Left ventricle myocardium inferior (tissue), 1 donor: ENCODE measurements at places on chromosomes 11 and 22. TPM values are rescaled to one million over a fixed set of nuclear protein-coding genes. Genes with fewer than 3 reads are reported as not detected.

DNA sequence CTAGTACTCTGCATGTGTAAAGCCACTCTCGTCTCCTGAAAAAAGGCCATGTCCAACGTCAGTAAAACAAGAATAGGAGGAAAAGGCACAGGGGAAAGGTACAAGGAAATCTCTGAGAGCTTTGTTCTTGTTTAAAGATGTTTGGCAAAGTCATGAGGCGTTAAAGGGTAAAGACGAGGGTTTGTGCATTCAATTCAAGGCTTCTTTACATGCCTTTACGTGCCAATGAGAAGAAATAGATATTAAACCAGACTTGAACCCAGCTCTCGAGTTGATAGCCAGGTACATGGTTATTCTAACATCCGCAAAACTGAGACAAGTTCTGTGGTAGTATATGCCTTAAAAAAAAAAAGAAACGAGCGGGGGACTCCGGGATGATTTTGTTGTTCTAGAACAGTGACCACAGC is 704 bp upstream of the CFL1 start:
- no peak for DNase-seq

The CLDN5 gene
- 19.5 TPM for total RNA-seq

DNA sequence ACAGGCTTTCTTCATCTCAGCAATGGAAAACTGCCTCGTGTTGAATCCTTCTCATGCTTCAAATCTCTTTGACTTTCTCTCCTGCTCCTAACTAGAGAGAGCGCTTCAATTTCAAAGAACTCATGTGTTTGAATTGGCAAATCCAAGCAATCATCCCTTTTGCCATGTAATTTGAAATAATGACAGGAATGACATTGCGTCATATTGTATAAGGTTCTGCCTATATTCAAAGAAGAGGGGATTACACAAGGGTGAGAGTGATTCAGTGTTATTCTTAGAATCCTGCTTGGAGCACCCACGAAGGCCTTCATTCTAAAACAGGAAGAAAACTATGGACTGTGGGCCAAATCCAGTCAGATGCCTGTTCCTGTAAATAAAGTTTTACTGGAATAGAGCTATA is 720.6 kb downstream of the JRKL start:
- no peak for DNase-seq

- no peak for DNase-seq
These were observed 88.1 kb upstream of the ARHGAP32 start for GRCh38 chr11:129280027-129280811.

GRCh38 chr11:67268081-67268961 is 2.0 kb downstream of the GRK2 start:
- no peak for DNase-seq

GRCh38 chr11:41003339-41004282 is 455.8 kb downstream of the LRRC4C start:
- DNase-seq, result no peak

The MMP8 gene
- not detected for total RNA-seq

The ASCL2 gene
- not detected for total RNA-seq

GRCh38 chr11:59368238-59369022 is 9.7 kb downstream of the OR5AN1 start:
- no peak for DNase-seq
